Inflammatory macrophage (primary cell): ENCODE measurements at places on chromosomes 11 and 22.

DNA sequence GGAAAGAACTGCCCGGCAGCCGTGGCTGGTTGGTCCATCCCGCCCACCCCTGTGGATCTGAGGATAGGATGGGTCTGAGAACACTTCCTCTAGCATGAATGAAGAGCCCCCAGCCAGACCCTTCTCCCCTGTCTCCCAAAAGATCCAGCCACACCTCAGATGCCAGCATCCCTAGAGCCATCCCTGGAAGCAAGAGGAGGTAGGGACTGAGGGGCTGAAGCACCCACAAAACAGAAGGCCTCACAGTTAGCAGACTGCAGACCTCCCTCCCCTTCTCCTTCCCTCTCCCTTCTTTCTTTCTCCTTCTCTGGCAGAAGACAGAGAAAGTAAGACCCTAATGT lies 1.7 kb downstream of the NRXN2 start:
- no peak for DNase-seq

DNA sequence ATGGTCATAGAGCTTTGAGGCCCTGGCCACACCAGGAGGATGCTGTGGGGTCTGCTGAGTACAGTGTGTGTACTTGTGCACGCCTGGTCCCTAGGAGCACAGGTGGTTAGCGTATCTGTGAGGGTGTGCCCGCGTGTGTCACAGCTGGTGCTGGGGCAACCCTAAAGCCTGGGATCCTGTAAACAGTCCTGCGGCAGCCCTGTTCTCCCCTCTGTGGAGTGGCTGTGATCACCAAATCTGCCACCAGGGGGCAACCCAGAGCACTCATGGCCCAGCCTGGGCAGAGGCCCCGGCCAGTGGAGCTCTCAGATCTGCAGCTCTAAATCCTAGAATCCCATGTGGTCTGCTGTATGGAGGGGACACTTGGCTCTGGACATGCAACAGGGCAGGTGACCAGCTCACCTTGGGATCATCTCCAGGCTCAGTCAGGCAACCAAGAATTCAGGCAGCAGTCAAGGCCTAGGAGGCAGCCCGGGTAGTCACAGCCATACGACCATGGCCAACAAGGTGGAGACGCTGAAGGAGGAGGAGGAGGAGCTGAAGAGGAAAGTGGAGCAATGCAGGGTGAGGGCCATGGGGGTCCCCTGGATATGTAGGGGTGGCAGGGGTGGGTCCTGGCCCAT lies 3.9 kb downstream of the SH3BP1 start:
- DNase-seq: peak; percentile 83

GRCh38 chr11:101476191-101476590 lies 107.6 kb downstream of the TRPC6 start:
- no peak for DNase-seq

GRCh38 chr11:72083414-72083813 lies 2.8 kb downstream of the LRRC51 start:
- DNase-seq: no peak

DNA sequence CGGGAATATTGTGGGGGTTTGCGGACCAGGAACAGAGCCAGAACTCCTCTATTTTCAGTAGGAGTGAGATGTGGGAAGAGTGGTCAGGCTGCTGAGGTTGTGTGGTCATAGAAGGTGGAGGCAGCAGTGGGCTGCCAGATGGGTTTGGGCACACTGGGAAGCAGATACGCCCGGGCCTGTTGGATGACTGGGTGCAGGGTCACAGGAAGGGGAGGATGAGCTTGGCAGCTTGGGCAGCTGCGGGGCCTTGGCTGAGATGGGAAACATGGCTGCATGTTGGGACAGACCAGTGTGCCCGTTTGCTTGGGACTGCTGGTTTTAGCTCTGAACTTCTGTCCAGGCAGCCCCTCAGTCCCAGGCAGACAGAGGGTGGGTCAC lies 11.4 kb downstream of the SHANK3 start:
- no peak for DNase-seq

DNA sequence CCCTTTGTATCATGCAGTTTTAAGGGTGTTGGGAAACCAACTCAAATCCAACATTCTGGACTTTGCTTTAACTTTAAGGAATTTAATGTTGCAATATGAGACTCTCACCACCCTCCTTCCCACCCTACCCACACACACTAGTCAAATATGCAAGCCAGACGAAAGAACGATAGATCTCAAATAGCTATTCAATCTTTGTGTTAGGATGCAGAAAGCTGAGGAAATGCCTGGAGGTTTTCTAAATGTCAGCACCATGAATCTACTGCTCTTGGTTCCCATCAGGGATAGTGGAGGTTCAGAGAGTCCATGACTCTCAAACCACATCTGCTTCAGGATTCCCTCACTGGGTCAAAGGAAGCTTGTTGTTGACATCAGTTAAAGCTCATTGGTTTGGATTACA lies 33.7 kb downstream of the EXPH5 start:
- no peak for DNase-seq

- DNase-seq: no peak
Observed at GRCh38 chr22:49136041-49136815, 691.4 kb downstream of the BRD1 start.

DNA sequence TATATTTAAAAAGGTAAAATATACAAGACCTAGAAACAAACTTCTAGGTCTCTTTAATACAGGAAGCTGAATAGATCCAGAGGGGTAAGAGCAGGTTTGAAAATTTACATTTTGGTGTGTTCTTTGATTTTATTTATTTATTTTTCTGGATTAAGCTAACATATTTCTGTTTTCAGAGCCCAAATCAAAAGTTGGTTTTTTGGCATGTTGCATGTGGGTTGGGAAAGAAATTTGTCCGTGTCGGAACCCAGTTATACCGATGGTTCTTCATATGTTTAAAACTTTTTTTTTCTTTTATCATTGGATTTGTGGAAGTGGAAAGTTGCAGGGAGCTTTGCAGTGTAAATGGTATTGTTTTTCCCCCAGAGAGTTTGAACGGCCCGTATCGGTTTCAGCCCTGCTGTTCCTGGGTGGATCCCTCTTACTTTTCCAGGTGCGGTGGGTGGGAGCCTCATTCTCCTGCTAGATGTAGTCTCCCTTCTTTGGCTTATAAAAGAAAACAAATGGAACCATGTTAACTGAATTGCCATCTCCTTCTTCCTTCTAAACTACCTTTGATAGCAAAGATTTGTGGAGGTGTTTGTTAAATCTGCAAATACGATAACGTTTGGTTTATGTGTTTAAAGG lies 746 bp downstream of the CTNND1 start:
- no peak for DNase-seq

DNA sequence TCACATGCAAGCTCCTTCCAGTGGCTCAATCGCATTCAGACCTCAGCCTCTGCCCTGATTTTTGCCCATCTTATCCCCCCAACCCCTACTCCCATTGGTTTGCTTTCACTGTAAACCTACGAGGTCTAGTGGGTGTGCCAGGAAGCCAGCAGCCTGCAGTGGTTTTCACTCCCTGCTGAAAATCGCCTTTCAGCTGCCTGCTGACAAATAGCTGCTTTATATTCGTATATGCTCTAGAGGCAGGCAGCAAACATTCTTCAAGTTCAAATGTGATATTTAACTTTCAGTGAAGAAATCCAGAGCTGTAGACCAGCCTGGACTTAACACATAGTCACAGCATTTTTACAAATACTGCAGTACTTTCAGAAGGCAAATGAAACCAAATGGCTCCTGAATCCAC lies 92.8 kb upstream of the APOA1 start:
- DNase-seq: no peak

DNA sequence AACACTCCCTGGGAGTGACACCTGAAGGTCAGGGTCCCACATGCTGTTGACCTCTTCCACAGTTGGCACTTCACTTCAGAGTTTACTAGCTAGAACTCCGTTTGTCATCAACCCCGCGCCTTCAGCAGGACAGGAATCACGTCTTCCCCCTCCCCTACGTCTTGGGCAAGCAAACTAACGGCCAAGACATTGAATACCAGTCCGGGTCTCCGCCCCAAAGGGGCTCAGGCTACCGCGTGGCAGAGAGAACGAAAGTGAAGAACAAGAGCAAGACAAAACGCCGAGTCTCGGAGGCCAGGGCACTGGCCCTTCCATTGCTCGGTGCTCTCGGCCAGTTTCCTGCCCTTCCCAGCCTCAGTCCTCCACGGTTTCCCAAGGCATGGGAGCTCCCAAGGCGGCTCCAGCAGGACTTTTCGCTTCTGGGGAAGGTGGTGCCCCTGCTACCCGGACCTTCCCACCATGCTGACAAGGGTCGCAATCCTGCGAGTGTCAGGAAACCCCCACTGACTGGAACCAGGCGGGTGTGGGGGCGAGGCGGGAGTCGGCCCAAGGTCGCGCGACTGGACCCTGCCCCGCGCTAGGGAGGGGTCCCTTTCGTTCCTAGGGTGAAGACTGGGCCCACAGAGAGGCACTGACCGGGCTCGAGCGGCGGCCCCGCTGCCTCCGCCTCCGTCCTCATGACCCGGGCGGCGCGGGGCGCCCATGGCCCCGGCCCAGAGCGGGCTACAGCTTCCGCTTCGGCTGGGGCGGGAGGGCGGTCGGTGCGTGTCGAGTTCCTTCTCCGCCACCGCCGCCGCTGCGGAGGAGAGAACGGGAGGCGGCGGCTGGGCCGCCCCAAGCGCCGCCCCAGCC lies at the start of gene GUCD1:
Gene GUCD1 (minus strand): TSS at position 826 of the 852 bp plus-strand sequence. CDS start 147 bp downstream, at position 679.
- peak; percentile 40 for DNase-seq

DNA sequence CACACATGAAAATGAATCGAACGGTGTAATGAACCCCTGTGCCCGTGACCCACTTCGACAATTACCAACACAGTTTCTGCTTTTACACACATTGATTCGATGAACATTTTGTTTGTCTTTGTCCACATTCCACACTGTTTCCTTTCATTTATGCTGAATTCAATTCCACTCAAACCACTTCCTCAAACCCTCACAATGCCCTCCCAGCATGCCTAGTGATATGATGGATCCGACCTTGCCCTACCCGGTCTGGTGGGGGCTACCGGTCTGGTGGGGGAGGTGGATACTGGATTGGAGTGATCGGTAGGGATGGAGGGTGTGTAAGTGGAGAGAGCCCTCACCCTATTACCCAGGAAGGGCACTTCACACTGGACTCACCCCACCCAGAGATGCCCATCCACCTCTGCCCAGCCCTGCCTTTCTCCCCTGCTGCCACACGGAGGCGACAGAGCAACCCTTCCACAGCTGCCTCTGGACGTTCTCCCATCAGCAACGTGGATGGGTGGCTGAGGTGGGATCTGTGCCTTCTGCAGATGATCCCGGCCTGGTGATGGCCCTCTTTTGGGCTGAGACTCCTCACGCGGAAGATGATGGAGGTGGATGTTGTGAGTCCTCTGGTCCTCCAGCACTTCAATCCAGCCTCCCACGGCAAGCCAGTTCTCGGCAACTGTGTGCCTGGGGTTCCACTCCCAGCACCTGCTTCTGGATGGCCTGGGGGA lies 33.0 kb upstream of the P2RY2 start:
- DNase-seq: peak; percentile 72

GRCh38 chr22:20143883-20144665 lies 6.8 kb downstream of the CCDC188 start:
- DNase-seq: no peak

- DNase-seq: no peak
Observed at GRCh38 chr11:78476066-78476465, 58.4 kb upstream of the GAB2 start.

DNA sequence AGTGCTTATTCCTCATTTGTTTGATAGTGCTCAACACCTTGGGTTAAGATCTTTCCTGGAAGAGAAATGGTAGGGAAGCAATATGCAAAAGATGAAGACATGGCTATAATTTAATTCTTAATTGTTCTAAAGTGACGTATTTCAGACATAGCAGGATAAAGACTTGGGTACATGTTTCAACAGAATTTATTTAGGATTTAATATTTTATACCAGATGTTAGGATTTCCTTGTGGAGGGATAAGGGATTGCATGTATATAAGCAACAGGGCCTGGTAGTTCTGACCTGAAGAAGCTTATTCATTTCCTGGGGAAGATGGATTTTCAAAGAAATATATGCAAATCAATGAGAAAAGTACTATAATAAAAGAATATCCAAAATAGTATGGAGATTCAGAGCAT lies 163.8 kb downstream of the FAT3 start:
- DNase-seq: no peak
